ENCODE measurements at places on chromosomes 5 and 9.

- DNase-seq = peak; percentile 81
Measured at GRCh38 chr9:134099123-134099761, 31.4 kb upstream of the BRD3 start.

DNA sequence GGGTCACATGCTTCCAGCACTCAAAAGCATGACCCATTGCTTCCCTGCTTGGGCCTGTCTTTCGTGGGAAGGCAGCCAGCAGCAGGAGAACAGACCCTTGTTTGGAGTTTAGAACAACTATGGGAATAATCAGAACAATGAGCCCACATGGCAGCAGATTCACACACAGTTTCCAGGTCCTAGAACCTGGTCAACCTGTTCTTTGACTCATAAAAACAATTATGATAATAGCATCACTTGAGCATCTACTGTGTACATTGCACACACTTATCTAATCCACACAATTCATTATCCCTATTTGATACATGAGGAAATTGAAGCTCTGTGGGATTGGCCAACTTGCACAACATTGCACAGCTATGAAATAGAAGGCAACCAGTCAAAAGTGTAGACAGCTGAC lies 41.7 kb downstream of the KLF4 start:
- no peak for DNase-seq

- DNase-seq = no peak
Measured at GRCh38 chr5:2175842-2176404, 293.2 kb upstream of the IRX4 start.

- no peak for DNase-seq
Measured at GRCh38 chr9:113794721-113795120, 81.4 kb upstream of the ZNF618 start.

- no peak for DNase-seq
Measured at GRCh38 chr9:34272101-34272541, 56.9 kb downstream of the KIF24 start.

DNA sequence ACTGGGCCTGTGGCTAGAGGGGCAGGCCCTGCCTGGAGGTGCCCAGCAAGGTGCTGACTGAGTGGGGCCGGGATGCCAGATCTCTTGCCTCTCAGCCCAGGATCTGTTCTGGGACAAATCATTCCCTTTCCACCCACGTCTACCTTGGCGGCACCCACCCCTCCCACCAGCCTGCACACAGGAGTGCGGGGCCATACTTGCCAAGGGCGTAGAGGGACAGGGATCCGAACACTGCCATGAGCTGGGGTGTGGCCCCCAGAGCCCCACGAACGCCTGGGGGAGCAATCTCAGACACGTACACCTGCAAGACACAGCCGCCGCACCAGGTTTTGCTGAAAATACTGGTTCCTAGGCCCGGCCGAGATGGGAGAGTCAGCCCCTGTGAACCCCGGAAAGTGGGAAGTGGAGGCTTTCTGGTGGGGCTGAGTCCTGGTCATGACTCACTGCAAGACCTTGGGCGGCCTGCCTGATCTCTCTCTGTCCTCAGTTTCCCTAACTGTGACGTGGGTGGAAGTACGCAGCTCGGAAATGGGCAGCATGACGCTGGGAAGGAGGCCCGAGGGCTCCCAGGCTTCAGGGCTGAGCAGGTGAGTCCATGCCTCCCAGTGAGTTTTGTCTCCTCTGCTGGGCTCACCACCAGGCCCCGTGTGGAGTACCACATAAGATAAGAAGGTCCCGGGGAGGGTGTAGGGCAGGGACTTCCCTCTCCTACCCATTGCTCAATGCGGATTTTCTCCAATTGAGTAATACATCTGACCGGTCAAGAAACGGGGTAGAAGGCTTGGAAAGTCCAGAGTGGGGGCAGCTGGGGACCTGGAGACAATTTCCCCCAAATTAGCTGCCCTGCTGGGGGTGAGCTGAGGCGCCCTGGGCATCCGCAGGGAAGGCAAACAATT lies 2.6 kb downstream of the SLC2A6 start:
- DNase-seq = no peak

- no peak for DNase-seq
Measured at GRCh38 chr5:67393211-67393610, 196.6 kb upstream of the CD180 start.

DNA sequence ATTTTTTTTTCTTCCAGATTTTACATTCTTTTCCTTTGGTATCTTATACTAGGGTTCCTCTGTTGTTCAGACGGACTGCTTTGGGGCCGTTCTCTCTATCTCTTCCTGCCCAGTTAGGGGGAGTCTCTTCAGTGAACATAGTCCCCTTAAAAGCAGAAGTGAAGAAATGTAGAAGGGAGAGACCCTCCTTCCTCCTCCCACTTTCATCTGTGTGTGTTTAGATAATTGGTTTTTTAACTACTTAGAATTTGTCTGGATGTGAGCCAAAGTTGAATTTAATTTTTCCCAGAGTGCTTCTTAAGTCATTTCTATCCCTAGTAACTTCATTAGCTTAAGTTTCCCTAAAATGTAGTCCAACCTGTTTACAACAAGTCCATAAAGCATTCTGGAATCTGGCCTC lies 167.5 kb downstream of the HACD4 start:
- no peak for DNase-seq

DNA sequence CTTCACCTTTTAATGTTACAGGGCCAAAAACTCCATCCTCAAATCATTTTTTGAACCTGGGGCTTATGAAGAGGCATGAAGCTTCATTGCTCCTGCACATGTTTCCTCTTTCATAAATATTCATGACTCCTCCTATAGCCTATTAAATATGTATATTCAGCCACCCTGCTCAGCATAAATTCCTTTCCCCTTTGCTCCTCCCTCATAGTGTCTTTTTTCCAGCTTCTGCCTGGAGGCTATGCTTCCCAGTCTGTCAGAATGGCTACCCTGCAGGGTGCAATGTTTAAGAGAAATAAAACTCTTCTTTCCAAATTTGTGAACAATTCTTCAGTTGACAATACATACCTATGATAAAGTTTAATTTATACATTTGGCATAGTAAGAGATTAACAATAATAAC lies 1082.9 kb upstream of the CDH18 start:
- DNase-seq = no peak

GRCh38 chr5:132422720-132423437 lies 53.4 kb downstream of the SLC22A5 start:
- no peak for DNase-seq

- DNase-seq = no peak
Measured at GRCh38 chr5:141783947-141784296, 94.3 kb downstream of the PCDH1 start.

- DNase-seq = no peak
Measured at GRCh38 chr9:98182069-98182820, 10.2 kb downstream of the CORO2A start.

- DNase-seq = no peak
Measured at GRCh38 chr5:133682451-133682850, 70.1 kb upstream of the FSTL4 start.

DNA sequence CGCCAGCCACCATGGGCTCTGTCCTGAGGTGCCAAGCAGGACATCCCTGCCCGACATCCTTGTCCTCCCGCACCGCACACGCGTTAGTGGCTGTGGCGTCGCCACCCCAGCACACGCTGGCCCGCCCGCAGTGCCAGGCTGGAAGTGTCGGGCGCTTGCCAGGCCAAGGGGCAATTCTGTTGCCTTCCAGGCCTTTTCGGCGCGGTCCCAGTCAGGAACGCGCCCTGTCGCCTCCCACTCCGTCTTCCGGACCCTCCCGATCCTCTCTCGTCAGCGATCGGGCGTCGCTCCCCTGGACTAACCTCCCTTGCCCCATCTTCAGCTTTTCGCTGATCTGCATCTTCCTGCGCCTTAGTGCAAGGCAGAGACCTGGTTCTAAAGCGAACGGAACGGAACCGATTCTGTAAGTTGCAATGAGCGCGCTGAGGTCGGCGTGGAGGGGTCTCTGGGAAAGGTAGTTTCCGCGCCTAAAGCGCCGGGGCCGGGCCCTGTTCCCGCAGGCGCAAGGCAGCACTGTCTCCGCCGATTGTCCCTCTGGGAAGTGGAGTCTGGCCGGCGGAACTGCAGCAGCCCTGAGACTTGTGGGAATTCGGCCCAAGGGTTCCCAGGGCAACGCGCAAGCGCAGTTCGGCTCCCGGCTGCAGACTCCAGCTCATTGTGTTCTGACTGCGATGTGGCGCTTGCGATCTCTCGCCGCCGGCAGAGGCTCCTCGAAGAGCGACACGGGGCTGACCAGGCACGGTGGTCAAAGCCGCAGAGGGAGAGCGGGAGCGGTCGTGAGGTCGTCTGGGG lies at the start of gene ZNF454:
ZNF454 (plus strand) TSS at position 630 of the 792 bp plus-strand sequence. CDS start 1,594 bp downstream, outside the sequence.
- no peak for DNase-seq

All from H54 (cell line).